ENCODE measurements at places on chromosomes 11 and 22.

- no peak for DNase-seq
Measured at GRCh38 chr11:34840736-34841386, 75.3 kb downstream of the APIP start.

DNA sequence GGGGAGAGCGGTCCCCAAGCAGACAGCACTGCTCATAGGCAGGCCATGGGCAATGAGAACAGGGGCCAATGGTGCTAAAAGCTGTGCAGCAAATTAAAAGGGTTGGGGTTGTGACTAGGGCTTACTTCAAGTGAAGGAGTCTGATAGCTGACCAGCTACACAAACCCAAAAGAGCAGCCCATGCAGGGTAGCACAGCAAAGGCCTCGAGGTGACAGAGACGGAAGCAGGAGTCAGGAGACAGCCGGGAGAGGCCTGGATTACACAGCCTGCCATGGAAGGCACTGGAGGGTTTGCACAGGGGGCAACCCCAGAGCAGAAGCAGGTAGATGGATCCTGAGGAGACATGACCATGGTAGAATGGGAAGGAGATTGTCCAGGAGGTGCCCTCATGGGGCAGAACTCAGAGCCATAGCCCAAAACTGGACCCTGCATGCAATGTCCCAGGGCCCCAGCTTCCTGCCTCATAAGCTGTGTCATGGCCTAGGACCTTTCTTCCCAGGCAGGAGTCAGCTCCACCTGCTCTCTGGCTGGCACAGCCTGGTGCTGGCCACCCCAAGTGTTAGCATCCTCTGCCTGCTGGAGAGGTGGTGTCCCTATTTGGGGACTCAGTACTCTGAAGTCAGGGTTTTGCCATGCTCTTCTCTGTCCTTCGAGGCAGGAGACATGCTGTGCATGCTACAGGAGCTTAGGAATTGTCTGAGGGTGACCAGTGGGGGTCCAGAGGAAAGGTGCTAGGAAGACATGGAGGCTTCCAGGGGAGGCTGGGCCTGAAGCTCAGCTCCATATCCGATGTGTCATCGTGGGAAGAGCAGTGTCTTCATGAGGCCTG, 33.3 kb downstream of the RSPH14 start:
- DNase-seq = no peak

- DNase-seq = no peak
Measured at GRCh38 chr11:17383461-17383860, 5.0 kb downstream of the KCNJ11 start.

GRCh38 chr22:48091656-48092223, 1329.3 kb downstream of the TBC1D22A start:
- no peak for DNase-seq

DNA sequence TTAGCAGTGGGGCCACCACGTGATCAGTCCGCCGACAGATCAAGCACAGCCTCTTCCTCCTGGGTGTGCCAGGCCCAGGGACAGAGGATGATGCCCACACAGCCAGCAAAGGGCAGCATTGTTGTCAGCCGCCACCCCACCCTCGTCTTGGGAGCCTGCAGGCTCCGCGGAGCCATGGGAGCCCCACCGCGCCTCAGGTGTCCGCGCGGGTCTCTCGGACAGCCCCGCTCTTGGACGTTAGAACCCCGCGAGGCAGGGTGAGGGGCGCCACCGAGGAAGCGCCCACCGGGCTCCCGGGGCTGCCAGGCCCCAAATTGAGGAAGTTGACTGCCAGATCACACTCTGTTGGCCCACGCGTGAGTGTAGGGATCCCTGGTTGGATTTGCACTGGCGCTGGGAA, 83.9 kb upstream of the MS4A8 start:
- DNase-seq = no peak

- DNase-seq = no peak
Measured at GRCh38 chr11:69215784-69216415, 60.2 kb downstream of the SMIM38 start.

GRCh38 chr11:43737201-43737590, 56.7 kb downstream of the HSD17B12 start:
- DNase-seq = no peak

GRCh38 chr22:19942157-19943081, 801 bp upstream of the TXNRD2 start:
- DNase-seq = no peak

DNA sequence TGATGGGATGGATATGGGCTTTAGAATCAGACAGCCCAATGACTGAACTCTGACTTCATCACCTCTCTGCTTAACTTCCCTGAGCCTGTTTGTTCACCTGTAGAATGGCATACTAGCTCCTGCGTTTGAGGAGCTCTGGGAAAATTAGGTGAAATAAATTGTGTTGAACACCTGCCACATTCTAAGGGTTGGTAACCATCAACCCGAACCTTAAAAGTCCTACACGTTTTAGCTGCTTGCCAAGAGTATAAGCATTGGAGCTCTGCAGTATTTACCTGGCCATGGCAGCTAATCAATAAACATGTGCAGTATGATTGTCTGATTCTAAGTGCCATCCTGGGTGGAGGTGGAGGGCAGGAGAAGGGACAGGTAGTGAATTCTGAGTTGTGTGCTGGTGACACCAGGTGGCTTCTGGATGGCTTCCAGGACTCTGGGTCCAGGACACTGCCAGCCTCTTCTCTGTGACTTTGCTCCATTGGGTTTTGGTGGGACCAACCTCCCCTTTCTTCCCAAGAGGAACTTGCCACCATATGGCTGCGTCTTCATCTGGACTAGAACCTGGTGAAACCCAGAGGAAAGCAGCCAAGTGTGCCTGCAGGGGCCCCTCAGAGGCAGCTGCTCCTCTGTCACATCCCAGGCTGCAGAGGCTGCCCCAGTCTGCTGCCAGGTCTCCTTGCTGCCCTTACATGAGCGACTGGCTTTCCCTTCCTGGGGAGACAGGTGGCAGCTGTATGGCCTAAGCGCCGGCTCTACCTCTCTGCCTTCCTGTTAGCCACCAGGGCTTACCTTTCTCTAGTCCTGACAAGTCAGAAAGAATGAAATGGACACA, 85.6 kb downstream of the CACNG2 start:
- no peak for DNase-seq

DNA sequence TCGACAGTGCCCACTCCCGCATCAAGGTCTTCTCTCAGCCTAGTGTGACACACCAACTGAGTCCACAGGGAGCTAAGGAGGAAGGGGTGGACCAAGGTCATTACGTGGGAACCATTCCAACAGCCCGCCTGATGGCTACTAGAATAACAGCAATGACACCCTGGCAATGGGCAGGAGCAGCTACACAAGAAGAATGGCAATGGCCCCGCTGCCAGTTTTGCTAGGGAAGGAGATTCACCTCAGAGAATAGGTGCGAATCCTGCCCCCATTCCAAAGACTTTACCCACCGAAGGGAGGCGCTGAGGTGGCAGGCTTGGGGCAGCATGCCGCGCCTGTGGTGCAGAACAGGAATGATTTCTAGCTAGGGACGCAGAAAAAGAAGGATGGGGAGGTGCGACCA, 9.1 kb downstream of the WT1 start:
- no peak for DNase-seq

DNA sequence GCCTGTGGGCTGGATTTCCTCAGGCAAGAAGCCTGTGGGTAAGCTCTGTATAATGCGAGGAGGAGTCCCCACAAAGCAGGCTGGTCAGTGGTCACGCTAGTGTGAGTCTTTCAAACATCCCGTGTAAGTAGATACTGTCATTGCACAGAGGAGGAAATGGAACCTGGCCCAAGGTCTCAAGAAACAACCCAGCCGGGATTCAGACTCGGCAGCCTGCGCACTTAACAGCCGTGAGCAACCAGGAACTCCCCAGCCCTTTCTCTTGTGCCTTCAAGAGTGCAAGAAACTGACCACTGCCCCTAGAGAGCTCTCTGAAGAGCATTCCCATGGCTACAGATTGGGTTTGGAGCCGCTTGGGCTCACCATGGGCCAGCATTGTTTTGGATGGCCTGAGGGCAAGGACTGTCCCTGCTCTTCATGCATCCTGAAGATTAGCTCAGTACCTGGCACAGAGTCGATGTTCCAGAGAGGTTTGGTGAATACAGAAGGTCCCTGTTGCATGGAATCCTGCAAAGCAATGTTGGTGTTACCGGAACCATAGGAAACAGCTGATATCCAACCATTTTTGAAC, 6.0 kb downstream of the MPST start:
- DNase-seq = no peak

DNA sequence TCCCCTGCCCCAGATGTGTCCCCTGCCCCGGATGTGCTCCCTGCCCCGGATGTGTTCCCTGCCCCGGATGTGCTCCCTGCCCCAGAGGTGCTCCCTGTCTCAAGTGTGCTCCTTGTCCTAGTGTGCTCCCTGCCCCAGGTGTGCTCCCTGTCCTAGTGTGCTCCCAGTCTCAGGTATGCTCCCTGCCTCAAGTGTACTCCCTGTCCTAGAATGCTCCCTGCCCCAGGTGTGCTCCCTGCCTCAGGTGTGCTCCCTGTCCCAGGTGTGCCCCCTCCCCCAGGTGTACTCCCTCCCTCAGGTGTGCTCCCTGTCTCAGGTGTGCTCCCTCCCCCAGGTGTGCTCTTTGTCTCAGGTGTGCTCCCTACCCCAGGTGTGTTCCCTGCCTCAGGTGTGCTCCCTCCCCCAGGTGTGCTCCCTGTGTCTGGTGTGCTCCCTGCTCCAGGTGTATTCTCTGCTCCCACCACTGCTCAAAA, 48.7 kb upstream of the RASD2 start:
- DNase-seq = no peak

- no peak for DNase-seq
Measured at GRCh38 chr11:70400643-70401042, 2.3 kb downstream of the CTTN start.

DNA sequence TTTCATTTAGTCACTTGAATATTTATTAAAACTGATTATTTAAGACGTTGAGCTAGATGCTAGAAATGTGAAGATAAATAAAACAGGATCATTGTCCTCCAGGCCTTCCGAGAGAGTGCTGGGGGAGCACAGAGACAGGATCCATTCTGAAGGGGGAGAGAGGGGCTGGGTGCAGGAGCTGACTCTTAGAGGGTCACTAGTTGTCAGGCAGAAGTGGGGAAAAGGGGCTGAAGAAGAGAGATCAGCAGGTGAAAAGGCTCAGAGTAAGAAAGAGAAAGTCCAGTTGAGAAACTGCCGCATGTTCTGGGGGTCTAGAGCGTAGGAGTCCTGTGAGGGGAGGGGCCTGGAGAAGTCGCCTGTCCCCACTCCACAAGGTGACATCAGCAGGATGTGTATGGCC, 206.2 kb upstream of the SNX19 start:
- no peak for DNase-seq

DNA sequence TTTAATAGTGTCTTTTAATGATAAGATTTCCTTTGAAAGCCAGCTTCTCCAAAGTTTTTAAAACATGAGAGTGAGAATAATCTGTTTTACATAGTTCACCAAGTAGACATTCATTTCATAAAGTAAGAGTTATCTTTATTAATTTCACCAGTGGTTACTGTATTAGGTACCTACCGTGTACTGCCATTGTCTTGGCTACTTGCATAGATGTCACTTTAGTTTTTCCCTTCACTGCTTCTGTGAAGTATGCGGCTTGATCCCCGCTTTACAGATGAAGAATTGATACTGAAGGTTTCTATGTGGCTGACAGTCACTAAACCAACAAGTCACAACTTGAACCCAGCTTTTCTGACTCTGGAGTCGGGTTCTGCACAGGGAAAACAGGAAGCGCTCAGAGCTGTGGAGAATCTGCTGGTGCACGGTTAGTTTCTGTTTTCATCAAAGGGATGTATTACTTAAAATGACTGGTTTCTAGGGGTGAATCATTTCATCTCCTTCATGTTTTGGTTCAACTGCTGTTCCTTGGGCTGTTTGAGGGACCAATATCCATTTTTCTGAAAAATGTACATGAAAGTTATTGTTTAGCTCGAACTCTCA, 39.3 kb upstream of the MYO18B start:
- no peak for DNase-seq

DNA sequence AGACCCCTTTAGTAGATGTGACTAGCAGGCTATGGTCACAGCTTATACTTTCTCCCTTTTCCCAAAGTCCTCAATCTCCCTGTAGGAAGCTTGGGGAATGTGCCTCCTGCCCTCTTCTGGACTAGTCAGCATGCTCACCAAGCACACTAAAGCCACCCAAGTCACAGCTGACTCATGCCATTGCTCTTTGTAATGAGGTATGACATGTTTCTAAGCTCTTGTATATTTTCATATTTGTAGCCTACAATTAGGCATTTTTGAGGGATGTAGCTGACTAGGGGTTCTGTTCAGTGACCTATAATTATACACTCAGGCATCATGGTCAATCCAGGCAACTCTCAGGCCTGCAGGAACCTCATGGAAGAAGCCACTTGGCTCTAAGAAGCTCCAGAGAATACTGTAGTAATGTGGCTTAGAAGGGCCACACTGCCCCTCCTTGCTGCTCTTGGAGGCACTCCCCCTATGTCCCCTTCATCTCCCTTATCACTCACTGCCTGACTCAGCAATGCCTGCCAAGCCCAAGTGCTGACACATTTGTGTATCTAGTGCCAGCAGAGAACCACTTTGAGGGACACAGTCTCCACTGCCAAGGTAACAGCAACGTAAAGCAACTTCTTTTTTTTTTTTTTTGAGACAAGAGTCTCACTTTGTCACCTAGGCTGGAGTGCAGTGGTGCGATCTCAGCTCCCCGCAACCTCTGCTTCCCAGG, 86.2 kb downstream of the RPL27A start:
- no peak for DNase-seq

- no peak for DNase-seq
Measured at GRCh38 chr11:30155428-30155827, 75.4 kb upstream of the FSHB start.

DNA sequence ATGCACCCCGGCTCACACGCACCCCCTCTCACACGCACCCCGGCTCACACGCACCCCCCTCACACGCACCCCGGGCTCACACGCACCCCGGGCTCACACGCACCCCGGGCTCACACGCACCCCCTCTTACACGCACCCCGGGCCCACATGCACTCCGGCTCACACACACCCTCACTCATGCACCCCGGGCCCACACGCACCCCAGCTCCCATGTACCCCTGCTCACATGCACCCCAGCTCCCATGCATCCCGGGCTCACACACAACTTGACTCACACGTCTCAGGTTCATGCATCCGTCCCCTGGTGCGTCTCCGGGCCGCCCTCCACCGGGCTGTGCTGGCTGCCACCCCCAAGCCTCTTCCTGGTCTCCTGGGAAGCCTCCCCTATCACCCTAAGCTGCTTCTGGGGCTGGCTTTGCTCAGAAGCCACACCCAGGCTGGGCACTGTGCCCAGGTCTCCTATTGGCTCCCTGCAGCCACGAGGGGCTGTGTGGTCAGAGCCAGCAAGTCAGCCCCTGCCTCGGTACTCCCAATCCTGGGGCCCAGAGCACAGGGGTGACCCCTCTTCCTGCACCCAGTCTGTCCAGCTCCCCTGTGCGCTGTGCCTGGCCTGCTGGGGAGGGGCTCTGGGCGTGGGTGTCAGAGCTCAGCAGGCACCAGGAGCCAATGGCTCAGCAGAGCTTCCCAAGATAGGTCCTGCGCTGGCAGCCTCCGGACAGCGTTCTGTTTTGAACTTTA, 16.9 kb downstream of the TSPAN4 start:
- peak; percentile 45 for DNase-seq
